ENCODE measurements at places on chromosomes 1 and 21. TPM values are rescaled to one million over a fixed set of nuclear protein-coding genes. Genes with fewer than 3 reads are reported as not detected.

Gene LIN9
- 7.0 TPM for total RNA-seq

Gene TMCO4
- 17.8 TPM for total RNA-seq

Gene C1orf185
- not detected for total RNA-seq

Gene MAN1C1
- total RNA-seq = 0.19 TPM

Gene ARMH1
- total RNA-seq = 18.1 TPM

Gene TIAM1
- 1.6 TPM for total RNA-seq

Gene RASSF5
- 82.5 TPM for total RNA-seq

Gene TNFRSF25
- total RNA-seq = 0.46 TPM

Gene FCRL3
- total RNA-seq = not detected

Gene PTP4A2
- 348 TPM for total RNA-seq

Gene ZNF648
- total RNA-seq = not detected

Gene NUF2
- 33.7 TPM for total RNA-seq

Gene SLC9C2
- total RNA-seq = not detected

Gene SLC44A3
- total RNA-seq = not detected

Gene OLFML3
- total RNA-seq = not detected

Gene DNAJC8
- 109 TPM for total RNA-seq

Gene IPO13
- 26.6 TPM for total RNA-seq

Gene LRRN2
- not detected for total RNA-seq

Gene MFSD2A
- 23.4 TPM for total RNA-seq

Gene ATAD3C
- total RNA-seq = 1.1 TPM

Gene CCDC27
- total RNA-seq = not detected

Gene TAF12
- total RNA-seq = 18.3 TPM

Gene CNKSR1
- 1.1 TPM for total RNA-seq

Gene C1orf53
- total RNA-seq = 0.85 TPM

Gene SLC30A10
- total RNA-seq = not detected

Gene RAP1GAP
- 0.05 TPM for total RNA-seq

Gene TAS1R1
- not detected for total RNA-seq

Gene ZFP69B
- total RNA-seq = 4.4 TPM

Gene ADAMTSL4
- 0.21 TPM for total RNA-seq

Gene RYR2
- total RNA-seq = not detected
